ENCODE measurements at places on chromosomes 1 and 21.

- no peak for DNase-seq
Measured at GRCh38 chr1:10155087-10155712, 55.2 kb upstream of the KIF1B start.

DNA sequence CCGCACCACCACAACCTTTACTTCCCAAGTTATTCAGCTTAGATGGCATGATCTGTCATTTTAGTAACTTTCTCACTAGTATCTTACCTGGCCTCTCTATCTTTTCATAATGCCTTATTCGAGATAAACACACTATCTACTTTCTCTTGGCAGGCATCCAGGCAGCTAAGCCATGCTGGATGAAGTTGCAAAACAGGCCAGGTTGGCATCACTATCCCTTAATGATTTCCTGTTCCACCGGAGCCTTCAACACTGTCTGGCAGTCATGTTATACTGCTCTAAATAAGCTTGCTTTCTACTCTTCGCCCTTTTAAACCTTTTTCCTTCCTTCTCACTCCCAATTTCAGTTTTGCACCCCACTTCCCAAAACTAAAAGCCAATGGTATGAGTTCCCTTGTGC lies 12.0 kb upstream of the KCNH1 start:
- DNase-seq = no peak

DNA sequence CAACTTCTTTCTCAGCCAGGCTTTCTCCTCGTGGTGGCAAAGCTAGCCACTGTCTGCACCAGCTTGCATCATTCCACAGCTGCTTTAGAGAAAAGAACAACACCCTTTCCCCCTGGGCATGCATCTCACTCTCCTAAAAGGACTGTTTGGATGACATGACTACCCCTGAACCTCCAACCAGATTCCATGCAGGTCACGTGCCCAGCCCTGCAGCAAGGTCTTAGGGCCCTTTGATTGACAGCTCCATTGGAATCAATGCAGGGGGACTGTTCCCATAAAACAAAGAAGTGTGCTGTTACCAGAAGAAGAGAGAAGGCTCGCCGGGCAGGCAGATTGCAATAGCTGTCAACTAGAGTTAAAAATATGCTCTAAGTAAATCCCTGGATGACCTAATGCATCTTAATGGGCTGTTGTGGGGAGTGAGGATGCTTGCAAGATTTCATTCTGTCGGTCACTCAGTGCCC lies 24.4 kb downstream of the KCNA2 start:
- DNase-seq = no peak

- DNase-seq = peak; percentile 24
Measured at GRCh38 chr1:154198756-154199562, 7.1 kb upstream of the TPM3 start.

GRCh38 chr1:63601463-63601862 lies 8.3 kb downstream of the PGM1 start:
- no peak for DNase-seq

DNA sequence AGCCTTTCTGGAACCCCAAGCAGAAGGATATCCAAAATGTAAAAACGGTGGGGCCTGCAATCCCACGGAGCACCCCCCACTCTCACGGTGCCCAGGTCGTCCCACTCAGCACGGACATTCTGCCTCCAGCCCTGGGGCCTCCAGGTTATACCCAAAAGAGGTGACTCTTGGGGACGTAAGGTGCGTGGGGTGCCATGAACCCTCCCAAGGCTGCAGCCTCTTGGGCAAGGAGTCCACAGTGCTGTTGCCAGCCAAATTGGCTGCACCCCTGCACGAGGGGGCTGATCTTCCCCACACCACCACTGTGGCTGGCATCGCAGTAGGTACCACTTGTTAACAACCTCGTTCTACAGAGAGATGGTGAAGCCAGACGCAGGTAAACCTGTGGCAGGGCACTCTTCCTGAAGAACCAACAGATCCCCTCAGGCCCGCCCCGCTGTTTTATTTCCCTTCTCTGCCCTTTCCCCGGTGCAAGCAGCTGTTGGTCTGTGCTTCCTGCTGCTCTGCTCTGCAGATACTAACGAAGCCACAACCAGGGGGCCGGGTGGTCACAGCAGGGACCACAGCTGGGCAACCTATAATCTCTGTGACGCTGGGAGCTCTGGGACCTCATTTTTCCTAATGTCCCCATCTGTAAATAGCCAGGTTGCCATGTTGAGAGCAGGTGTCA lies 8.7 kb downstream of the TFF3 start:
- no peak for DNase-seq

GRCh38 chr1:201917362-201918033 lies 28.8 kb downstream of the SHISA4 start:
- DNase-seq = peak; percentile 60

GRCh38 chr1:29481031-29481430 lies 244.7 kb downstream of the PTPRU start:
- DNase-seq = no peak

All from thoracic aorta (tissue), 2 donors.